ENCODE measurements at places on chromosomes 16 and 17.

- DNase-seq: no peak
These were observed 10.8 kb downstream of the CDK5R1 start for GRCh38 chr17:32497431-32498205.

DNA sequence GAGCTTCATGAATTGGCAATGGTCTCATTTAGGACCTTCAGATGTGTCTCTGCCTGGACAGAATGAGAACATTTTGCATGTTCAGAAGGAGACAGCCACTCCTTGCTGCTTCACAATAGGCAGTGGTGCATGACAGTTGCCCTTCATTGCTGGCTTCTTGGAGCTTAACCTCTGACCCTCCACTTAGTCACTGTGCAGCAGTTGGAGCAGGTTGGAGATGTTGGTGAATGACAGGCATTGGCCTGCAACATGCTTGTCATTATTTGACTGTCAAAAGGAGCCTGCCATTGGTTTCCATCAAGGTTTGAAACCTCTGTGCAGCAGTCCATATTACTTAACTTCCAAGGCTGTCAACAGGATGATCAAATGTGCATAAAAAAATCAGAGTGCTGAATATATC is 22.7 kb downstream of the FTO start:
- no peak for DNase-seq

GRCh38 chr17:61389670-61390478 is 9.8 kb upstream of the TBX2 start:
- DNase-seq: peak; percentile 22

GRCh38 chr17:7686222-7687071 is 843 bp downstream of the TP53 start:
- DNase-seq: peak; percentile 88

- DNase-seq: no peak
These were observed 171.4 kb downstream of the SEC14L1 start for GRCh38 chr17:77312061-77312701.

DNA sequence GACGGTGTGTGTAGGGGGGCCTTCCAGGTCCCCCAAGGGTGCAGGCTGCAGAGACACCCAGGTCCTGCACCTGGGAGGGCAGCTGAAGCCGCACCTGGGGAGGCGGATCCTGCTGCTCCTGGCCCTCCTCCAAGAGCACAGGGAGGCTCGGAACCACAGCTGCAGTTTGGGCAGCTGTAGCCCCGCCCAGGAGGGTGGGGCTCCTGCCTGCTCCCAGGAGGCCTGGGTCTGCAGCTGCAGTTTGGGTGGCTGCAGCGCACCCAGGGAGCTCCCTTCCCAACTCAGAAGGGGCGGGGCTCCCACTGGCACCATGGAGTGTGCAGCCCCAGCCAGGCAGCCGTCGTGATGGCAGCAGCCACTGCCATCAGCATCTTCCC is 69.4 kb upstream of the NKD1 start:
- no peak for DNase-seq

- peak; percentile 25 for DNase-seq
These were observed 1.5 kb downstream of the TNRC6C start for GRCh38 chr17:77959926-77960521.

DNA sequence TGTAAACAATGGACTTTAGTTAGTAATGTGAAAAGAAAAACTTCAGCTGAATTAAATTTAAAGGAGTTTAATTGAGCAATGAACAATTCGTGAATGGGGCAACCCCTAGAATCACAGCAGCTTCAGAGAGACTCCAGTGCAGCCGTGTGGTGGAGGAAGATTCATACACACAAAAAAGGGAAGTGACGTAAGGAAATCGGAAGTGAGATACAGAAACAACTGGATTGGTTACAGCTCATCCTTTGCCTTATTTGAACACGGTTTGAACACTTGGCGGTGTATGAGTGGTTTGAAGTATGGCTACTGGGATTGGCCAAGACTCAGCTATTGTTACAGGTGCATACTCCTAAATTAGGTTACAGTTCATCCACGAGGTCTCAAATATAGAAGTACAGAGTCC is 460.4 kb upstream of the ASIC2 start:
- DNase-seq: no peak

DNA sequence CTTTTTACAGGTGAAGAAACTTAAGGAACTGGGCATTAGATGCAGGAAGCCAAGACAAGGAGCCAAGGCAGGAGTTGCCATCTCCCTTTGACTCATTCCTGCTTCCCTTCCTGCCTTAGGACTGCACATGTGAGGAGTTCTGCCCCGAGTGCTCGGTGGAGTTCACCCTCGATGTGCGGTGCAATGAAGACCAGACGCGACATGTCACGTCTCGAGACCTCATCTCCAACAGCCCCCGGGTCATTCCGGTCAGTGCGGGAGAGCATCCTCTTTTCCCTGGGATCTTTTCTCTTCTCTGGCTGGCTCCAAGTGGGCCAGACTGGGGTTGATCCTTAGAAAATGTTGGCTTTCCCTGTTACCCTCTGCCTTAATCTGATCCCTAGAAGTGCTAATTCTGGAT is 6.6 kb downstream of the POLR2C start:
- no peak for DNase-seq

DNA sequence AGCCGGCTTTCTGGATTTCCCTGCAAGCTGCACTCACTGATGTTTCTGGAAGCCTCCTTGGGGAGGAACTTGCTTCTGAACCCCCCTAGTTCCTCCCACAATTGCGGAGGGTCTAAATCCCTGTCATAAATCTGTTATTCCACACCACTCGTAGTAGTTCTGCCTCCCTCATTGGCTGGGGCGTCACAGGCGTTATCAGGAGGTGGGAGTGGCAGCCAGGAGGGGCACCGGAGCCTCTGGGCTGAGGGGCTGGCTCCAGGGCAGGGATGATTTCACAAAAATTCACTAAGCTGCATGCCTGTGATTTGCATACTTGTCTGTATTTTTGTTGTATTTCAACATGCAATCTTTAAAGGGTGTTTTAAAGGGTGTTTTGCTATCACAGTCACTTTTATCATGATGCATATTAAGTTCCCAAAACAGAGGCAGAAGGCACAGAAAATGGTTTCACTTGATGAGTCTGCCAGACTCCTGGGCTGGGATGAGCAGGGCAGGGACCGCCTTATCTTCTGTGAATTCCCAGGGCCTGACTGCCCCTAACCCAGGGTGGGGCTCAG is 176.2 kb upstream of the FOXF1 start:
- no peak for DNase-seq

- peak; percentile 67 for DNase-seq
These were observed 19.1 kb downstream of the TRARG1 start for GRCh38 chr17:1298606-1299005.

GRCh38 chr17:18933102-18934058 is 18.6 kb upstream of the SLC5A10 start:
- no peak for DNase-seq

DNA sequence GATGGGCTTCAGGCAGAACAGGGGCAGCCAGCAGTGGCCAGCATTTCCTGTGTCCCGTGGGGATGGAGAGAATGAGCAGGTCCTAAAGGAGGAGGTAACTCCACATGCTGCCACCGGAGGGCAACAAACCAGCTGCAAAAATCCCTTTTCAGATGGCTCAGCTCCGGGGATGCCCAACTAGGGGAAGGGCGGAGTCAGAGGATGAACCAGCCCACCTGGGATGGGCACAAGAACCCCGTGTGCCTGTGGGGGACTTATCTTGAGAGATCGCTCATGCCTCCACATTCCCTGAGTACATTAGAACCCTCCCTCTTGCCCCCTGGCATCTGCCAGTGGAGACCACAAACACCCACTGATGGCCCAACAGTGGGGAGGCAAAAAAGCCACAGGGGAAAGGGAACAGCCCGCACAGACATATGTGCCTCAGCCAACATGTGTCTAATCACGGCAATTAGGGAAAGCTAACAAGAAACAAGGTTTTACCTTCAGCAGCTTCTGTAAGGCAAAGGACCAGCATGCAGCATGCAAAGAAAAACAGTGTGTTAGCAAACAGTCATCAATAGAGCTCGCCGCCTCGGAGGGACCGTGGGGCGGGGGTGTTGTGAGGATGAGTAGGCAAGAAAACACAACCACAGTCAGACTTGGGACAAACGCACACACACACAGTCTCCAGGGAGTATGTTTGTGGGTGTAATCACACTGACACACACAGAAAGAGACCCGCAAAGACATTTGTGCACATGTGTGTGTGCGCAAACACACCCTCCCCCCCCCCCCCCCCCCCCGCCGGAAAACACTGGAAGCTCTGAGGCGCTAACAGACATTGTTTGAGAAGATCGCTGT is 64.0 kb downstream of the MYO18A start:
- peak; percentile 67 for DNase-seq

DNA sequence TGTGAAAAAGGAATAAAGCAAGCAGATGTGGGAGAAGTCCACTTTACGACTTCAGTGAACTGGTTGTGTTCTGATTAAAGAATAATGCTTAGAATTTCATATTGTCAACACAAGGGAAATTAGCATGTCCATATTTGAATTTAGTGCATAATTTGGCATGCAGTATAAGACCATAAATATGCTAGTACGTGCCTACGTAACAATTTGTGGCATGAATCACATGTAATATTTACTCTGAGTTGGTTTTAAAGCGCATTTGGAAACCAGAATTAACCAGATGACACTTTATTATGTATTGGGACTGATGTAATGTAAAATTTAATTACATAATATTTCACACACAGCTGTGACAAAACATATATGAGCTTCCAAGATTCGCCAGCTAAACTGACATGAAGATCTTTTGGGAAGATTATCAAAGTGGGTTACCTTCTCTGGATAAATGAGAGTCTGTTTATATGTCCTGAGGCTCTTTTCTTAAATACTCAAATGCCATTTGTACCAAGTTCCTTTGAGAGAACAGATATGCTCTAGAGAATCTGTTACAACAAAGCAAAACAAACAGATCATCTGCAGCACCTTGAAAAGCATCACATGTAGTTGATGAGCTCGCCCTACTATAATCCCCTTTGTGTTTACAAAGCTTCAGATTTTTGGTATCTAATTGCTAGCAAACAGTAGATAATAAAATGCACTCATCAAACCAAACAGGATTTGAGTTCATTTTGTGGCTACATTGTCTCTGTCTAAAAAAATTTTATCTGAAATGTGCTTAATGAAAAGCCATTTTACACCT is 1468.6 kb downstream of the CDH11 start:
- no peak for DNase-seq

DNA sequence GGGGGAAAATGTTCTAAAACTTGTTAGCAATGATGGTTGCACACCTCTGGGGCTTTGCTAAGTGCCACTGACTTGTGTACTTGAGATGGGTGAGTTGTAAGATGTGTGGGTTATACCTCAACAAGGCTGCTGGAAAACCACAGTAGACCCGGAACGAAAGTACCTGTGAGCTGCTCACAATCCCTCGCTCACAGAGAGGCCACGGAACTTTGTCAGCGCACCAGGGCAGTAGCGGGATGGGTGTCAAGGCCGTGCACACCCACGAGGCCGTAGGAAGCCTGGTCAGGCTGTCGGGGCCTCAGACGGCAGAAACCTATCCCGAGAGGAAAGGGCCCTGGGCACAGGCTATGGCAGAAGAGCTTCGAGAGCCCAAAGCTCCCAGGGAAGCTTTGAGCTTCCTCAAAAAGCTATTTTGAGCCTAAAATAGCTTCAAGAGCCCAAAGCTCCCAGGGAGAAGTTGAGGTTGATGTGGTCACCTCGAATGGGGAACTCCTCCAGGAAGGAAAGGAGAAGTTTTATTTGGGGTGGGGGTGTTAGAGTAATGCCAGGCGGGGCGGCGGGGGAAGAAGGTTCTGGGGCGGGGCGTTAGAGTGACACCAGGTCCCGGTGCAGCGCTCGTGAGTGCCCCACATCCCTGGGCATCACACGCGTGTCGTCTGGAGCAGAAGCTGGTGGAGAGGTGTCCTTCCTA is 19.0 kb downstream of the CBFA2T3 start:
- DNase-seq: no peak

- DNase-seq: no peak
These were observed 2.8 kb downstream of the DCUN1D3 start for GRCh38 chr16:20897253-20897897.

DNA sequence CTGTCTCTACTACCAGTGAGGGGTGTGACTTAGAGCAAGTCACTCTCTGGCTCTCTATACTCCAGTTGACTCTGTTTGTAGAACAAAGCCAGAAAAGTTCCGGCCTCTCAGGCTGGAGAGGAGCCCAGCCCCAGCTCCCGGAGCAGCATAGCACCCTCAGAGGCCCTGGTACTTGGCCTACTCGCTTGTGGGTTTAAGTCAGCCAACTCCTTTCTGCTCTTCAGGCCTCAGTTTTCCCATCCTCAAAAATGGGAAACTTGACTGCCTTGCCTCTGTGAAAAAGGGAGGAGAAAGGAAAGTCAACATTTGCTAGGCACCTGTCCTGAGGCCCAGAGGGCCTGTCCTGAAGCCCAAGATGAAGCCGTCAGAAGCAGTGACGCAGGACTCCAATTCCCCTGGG is 1.1 kb downstream of the CHST6 start:
- DNase-seq: peak; percentile 34

- no peak for DNase-seq
These were observed 21.4 kb downstream of the HAPSTR1 start for GRCh38 chr16:9112844-9113186.

DNA sequence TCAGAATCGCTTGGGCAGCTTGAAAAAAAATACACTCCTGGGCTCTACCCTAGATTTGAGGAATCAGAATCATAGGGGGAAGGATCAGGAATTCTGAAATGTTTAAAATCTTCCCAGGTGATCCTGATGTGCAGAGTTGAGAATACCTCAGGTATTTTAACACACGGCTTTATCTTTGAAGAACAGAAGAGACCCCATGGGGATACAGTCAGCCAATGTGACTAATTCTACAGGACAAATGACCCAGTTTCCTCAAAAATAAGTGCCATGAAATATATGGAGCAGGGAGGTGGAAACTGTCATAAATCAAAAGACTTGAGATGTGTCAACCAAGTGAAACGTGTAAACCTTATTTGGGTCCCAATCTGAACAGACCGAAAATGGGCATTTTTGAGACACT is 52.7 kb downstream of the CCDC42 start:
- DNase-seq: no peak

GRCh38 chr16:77762262-77762661 is 26.1 kb upstream of the VAT1L start:
- no peak for DNase-seq

DNA sequence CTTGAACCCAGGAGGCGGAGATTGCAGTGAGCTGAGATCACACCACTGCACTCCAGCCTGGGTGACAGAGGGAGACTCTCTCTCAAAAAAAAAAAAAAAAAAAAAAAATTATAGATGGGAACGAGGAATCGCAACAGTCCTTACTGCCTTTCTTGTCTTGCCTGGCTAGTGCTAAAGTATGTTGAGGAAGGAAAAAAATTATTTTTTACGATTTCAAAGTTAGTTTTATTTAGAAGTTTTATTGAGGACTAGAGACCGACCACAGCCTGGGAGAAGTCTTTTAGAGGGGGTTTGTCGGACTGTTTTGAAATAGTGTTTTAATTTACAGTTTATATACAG is 15.8 kb upstream of the DNAH17 start:
- no peak for DNase-seq

GRCh38 chr17:82779541-82779940 is 27.7 kb downstream of the TBCD start:
- no peak for DNase-seq

- DNase-seq: peak; percentile 72
These were observed 22.5 kb upstream of the ENPP7 start for GRCh38 chr17:79707931-79708891.

GRCh38 chr16:19515757-19516156 is 6.1 kb downstream of the GDE1 start:
- no peak for DNase-seq

GRCh38 chr16:72963533-72964315 is 84.2 kb downstream of the ZFHX3 start:
- DNase-seq: no peak

GRCh38 chr17:1264196-1264595 is 6.0 kb upstream of the BHLHA9 start:
- DNase-seq: no peak

All from head of caudate nucleus (tissue), 42 donors.